Endothelial cell of coronary artery (primary cell): ENCODE measurements at places on chromosomes 11 and 22. TPM values are rescaled to one million over a fixed set of nuclear protein-coding genes. Genes with fewer than 3 reads are reported as not detected.

The MCHR1 gene
- total RNA-seq, result 0.28 TPM in 1 of 2 replicates, not detected in the other

The DDX17 gene
- 325 and 547 TPM in 2 replicates for total RNA-seq

The ZFP91 gene
- total RNA-seq, result 39.6 and 40.9 TPM in 2 replicates

The BDNF gene
- 2.7 and 16.0 TPM in 2 replicates for total RNA-seq

The ISX gene
- not detected in 2 replicates for total RNA-seq

The MMP7 gene
- total RNA-seq, result 0.18 and 0.19 TPM in 2 replicates
